ENCODE measurements at places on chromosomes 6 and 20. TPM values are rescaled to one million over a fixed set of nuclear protein-coding genes. Genes with fewer than 3 reads are reported as not detected.

DNA sequence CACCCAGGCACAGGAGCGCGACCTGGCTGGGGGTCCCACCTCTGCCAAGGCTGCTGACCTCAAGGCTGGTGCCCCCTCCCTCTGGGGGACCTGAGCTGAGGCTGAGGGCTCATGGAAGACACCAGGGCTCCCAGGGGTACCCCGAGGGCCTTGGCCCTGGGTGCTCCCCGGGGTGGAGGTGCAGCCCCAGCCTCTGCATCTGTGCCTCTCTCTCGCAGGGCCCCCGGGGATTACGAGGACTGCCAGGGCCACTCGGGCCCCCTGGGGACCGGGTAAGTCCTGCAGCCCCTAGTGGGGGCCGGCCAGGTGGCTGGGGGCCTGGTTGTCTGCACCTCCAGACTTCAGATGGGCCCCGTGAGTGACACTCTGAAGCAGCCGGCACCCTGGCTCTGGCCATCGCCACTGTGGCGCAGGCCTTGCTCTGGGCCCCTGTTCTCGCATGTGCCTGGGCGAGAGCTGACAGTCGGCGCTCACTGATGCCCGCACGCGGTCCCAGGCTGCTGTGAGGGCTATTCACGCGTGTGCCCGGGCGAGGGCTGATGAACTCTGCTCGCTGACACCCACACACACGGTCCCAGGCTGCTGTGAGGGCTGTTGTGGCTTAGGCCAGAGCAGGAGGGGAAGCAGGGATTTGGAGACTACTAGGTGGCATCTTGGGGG is 9.3 kb downstream of the COL9A3 start:
- DNase-seq, result no peak

- no peak for DNase-seq
Measured at GRCh38 chr6:15429141-15430110, 183.6 kb downstream of the JARID2 start.

GRCh38 chr6:6685249-6686040 is 96.9 kb downstream of the LY86 start:
- DNase-seq, result no peak

GRCh38 chr6:16564436-16564835 is 196.8 kb downstream of the ATXN1 start:
- no peak for DNase-seq

DNA sequence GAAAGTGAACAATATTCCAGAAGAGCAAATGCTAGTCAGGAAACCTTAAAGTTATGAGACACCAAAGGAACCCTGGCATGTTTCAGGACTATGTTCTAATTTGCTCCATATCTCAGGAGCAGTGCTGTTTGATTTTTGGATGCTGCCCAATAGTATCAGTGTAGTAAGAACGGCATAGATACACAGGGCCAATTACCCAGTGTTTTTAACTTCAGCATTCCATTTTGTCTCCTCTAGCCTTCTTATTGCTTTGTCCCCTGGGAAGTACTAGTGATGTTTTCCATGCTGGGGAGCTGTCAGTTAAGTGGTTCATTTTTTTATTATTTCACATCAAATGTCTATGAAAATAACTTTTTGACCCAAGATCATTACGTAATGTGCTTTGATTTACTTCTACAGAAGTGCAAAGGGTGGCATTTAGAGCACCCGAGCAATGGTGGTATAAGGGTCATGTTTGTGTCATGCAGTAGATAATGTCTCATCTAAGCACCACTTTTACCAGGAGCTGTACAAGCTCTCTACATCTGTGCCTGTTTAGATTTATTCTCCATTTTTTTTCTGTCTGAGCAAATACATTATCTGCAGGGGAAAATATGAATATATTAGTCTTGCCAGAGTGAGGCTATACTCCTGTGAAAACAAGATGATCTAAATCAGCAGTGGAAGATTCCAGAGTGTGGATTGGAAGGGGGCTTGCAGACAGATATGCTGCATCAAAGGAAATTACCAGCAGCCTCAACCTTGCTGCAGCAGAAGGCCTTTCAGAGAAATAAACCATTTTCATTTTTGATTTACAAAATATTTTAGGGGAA is 198.8 kb upstream of the OPRM1 start:
- no peak for DNase-seq

DNA sequence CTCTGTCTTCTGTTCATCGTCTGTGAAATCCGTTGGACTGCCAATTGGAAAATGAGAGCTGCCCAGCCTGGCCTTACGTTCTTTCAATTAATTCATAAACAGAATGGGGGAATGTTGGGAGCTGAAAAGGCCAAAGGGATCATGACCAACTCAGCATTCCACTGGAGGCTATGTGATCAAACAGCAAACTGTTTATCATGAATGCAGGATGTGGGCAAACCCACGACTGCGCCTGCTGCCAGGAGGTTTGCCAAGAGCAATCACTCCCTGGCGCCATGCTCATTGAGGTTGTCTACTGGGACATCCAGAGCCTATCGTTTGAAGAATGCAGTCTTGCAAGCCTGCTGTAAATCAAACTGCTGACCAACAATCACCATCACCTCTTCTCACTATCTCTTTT is 9.3 kb upstream of the FKBP1A start:
- DNase-seq, result no peak

- DNase-seq, result no peak
Measured at GRCh38 chr20:11727708-11728107, 190.0 kb upstream of the BTBD3 start.

- no peak for DNase-seq
Measured at GRCh38 chr6:98779618-98780017, 54.8 kb upstream of the POU3F2 start.

DNA sequence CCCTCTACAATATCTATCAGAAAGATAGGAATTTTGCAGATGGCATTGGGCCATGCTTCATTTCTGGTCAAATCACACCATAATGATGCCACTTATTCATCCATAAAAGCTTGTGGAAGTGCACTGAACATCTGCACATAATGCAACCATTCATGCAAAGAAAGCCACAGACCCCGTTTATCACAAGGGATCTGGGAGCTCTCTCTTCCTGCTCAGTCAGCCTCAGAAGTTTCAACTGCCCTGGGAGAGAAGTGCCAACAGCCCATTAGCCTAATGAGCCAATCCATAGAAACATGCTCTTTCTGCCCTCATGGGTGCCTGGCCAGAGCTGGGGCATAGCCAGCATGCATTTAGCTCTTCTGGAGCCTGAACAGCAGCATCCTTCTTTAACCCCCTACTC is 85.8 kb downstream of the SLC35F1 start:
- no peak for DNase-seq

- no peak for DNase-seq
Measured at GRCh38 chr6:122068291-122068769, 331.1 kb upstream of the HSF2 start.

GRCh38 chr6:167100241-167100674 is 22.6 kb upstream of the CCR6 start:
- no peak for DNase-seq

DNA sequence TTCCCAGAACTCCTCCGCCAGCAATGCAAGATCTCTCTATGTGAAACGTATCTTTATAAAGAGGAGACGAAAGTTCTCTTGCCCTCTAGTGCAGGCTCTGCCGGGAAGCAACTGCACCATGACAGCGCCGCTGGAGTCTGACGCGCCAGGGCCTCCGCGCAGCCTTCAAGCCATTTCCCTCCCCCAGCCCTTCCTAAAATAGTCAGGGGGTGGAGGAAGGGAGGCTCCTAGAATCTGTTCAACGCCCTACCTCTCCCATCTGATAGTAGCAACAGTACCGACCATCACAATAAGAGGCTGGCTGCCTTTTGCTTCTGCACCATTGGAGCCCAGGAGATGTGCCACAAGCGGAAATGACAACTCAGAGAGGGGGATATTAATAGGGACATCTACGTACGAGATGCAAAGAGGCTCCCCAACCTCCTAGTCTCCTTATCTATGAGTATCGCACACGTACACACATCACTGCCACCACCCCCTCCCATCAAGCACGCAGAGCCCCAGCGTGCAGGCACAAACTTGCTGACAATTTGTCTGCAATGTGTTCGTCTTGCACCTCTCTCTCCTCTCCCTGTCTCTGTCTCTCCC is 1.0 kb downstream of the SYNE1 start:
- no peak for DNase-seq

DNA sequence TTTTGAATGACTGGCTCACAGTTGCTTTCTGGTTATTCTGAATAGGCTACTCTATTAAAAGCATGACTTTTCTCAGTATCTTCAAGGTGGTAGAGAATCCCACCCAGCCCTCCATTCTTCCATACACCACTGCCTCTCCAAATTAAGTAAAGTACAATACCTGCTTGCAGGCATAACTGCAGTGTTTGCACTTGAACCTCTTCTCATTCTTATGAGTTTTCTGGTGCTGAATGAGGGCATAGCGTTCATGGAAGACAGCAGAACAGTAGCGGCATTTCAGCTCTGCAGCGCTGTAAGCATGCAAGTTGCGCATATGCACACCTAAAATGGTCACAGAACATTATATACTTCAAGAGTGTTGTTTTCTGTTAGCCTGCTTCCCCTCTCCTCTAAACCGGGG is 12.5 kb downstream of the CTCFL start:
- DNase-seq, result no peak

DNA sequence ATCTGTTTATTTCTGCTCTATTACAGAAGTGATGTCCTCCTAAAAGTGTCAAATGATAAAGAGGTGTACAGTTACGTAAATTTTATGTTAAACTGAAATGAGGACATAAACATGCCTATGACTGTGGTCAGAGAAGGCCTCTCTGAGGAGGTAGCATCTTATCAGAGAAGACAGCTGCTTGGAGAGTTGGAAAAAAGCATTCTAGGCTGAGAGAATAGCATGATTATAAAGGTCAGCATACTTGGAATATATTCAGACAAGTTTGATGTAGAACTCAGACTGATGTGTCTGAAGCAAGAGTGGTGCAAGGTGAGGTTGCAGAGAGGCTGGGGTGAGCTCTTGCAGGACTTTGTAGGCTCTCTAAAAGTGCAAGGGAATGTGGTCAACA is 3.1 kb upstream of the PCNA start:
- DNase-seq, result no peak

- DNase-seq, result peak; percentile 37
Measured at GRCh38 chr20:20452254-20452676, 84.4 kb downstream of the INSM1 start.

DNA sequence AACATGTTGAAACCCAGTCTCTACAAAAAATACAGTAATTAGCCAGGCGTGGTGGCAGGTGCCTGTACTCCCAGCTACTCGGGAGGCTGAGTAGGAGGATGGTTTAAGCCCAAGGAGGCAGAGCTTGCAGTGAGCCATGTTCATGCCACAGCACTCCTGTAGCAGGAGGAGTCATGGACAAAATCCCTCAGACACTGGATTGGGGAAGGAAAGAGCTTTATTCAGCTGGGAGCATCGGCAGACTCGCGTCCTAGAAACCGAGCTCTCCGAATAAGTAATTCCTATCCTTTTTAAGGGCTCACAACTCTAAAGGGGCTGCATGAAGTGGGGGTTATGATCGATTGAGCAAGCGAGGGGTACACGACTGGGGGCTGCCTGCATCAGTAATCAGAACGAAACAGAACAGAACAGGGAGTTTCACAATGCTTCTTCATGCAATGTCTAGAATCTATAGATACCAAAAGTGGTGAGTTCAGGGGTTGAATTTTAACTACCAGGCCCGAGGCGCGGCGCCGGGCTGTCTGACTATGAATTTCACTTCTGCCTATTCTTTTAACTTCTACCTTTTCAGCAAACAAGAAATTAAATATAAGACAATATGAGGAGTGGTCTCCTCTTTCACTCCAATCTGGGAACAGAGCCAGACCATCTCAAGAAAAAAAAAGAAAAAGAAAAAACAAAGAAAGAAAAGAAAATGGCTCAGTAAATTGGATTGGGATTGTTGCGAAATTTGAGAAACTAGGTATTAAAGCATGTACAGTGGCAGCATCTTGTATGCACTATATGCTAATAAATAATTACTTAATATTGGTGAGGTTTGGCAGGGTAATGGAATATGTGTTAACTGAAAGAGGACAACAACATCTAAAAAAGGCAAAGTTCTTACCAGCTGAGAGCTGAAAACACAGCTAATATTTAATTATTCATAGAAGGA is 23.6 kb downstream of the HMGN4 start:
- no peak for DNase-seq

The LY6G5B gene
- 2.8 TPM for total RNA-seq

The MCM3 gene
- 37.1 TPM for total RNA-seq

The PHACTR1 gene
- 1.8 TPM for total RNA-seq

The LTB gene
- total RNA-seq, result 19.3 TPM

The ZNF391 gene
- 4.4 TPM for total RNA-seq

The REM1 gene
- not detected for total RNA-seq

The CAPN11 gene
- total RNA-seq, result not detected

The BANF2 gene
- not detected for total RNA-seq

The RBM24 gene
- total RNA-seq, result 4.2 TPM
